ENCODE measurements at places on chromosomes 13 and 19. TPM values are rescaled to one million over a fixed set of nuclear protein-coding genes. Genes with fewer than 3 reads are reported as not detected.

DNA sequence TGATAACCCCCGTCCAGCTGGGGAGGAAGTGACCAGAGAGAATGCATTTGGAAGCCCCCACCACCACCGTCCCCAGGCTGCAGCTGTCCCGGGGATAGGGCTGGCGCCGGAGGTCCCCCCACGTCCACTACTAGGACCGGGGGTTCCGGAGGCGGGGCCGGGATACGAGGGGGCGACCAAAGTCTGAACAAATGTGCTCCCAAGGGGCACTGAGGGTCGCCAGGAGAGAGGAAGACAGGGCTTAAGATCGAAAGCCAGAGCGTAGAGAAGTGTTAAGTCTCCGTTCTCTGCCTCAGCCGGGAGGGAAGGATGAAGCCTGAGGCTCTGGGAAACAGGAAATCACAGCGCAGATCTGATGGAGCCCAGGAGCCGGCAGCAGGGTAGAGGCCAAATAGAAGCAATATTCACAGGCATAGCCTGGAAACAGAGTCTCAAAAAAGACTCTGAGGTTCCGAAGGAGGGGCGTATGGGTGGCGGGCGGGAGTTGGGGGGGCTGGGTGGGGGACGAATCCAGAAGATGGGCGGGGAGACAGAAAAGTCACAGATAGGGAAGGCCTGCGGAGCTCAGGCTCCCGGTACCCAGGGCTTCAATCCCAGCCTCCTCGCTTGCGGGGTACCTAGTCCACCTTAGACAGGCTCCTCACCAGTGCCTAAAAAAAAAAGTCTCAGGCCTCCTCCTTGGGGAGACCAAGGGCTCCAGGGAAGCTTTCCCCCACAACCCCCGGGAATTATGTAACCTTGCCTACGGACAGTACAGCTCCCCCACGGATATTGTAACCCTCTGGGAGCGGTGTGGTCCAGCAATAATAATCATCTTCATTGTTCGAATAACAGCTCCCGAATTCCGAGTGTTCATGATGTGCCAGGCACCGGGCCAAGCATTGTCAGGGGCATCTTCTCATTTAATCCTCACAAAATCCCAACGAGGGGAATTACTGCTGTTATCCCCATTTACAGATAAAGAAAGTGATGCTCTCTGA, 1.1 kb upstream of the ERF start:
- peak; percentile 3 for ATAC-seq

DNA sequence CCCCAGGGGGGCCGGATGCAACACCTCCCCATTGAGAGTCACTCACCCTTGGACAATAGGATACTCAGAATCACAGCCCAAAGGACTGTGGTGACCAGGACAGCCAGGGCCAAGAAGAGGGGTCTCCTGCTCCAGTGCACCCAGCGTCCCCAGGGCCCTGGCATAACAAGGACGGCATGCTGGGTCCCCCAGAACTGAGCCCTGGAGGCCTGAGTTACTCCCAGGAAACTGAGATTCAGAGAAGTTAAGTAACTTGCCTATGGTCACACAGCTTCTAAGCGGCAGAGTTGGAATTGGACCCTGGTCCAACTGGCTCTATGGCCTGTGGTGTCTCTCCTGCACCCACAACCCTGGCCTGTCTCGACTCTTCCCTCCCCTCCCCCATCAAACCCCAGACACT, 295 bp downstream of the CLEC4G start:
- no peak for ATAC-seq

VAV1 gene
- 7.8 TPM for total RNA-seq

- no peak for ATAC-seq
Observed at GRCh38 chr13:76455960-76456359, 430.2 kb downstream of the KCTD12 start.

GRCh38 chr13:114222461-114222968, 12.2 kb upstream of the CDC16 start:
- ATAC-seq, result peak; percentile 3

RYR1 gene
- total RNA-seq, result 1.6 TPM

GRCh38 chr13:50365408-50366391, 350.5 kb downstream of the KCNRG start:
- no peak for ATAC-seq

DNA sequence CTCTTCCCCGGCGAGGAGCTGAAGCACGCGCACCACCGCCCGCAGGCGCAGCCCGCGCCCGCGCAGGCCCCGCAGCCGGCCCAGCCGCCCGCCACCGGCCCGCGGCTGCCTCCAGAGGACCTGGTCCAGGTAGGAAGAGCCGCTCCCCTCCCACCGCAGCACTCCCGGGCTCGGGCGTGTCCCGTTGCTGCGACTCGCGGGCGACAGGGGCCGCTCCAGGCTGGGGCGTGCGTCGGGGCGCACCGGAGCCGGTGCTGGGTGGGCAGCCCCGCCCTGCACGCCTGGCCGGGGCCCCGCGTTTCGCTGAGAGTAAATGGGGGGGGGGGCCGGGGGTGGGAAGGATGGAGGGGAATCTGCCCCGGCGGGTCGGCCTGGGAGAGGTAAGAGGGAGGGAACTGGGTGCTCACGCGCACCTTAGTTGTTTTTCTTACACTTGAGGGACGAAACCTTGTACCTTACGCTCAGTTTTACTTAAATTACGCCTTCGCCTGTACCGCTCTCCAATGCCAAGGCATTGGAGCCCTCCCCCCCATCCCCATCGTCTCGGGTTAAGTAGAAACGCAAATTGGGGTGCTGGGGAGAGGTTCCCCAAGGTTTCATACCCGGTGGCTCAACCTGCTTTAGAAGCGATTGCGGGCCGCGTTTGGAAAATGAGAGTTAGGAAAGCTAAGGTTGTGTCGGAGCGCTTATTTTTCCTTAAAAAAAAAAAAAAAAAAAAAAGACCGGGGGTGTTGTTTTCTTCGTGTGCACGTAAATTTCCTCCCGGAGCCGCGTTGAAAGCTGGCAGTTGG, 850 bp downstream of the KLF5 start:
- ATAC-seq, result peak; percentile 35

ZNF317 gene
- 19.5 TPM for total RNA-seq

GRCh38 chr13:99398916-99399622, 91.9 kb upstream of the GPR183 start:
- ATAC-seq, result no peak

DNA sequence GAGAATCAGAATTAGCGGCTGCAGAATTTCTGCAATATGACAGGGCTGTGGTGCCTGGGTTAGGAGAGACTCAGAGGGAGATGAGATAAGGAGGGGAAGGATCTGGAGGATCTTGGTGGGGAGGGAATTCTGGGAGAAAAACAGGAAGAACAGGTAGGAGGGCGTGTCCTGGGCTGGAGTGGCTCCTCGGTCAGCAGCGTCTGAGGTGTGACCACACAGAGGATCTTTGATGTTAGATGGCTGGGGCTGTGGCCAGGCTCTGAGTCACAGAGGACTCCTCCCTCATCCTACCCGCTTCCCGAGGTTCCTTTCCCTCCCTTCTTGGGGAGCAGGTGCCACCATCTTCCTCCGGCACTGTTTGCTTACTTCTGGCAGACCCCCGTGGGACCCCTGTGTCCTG, 6.4 kb upstream of the KLK6 start:
- no peak for ATAC-seq

DNA sequence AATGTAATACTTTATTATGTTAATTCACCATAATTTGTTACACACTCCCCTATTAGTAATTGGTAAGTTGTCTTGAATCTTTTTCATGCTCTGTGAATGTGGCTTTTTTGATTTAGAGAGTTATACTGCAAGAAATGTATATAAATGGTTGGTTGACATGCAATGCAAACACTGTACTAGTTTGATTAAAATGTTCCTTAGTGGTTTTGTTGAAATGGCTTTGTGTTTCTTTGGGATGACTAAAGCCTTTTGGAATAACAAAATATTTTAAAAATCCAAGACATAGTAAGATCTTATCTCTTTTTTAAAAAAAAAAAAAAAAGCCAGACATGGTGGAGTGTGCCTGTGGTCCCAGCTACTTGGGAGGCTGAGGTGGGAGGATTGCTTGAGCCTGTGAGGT, 10.5 kb downstream of the LAMP1 start:
- ATAC-seq, result no peak

DNA sequence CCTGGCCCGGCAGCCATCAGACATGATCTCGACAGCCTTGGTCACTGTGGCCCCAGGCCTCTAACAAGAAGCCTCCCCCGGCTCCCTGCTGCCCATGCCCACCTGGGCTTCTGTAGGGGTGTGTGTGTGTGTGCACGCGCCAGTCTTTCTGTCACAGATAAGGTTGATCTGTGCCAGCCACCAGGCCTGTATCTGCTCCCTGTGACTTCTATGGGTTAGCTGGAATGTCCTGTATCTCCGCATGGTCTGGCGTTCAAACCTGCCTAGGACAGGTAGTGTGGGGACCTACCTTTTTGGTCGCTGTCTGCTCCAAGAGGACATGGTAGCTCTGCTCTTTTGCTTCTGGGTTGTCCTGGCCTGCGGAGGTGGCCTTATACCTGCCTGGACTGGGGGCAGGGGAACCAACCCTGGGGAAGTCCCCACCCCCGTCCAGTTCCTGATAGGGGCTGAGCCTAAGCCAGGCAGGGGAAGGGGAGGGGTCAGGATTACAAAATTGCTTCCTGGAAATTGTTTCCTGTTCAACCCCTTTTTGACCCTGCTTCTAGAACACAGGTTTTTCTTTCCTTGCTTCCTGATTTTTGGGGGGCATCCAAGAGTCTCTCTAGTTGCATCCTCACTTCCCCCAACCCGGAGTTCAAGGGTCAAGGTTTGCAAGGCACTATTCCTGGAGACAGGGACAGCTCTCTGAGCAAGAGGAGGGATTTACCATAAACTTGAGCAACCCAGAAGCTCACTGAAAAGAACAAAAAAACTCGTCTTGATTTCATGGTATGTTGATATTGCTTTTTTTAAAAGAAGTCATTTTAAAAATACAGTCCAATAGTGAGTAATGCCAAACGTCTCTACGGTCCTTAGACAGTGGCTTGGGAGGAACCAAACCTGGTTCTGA, at the start of gene LRG1:
Gene LRG1, minus strand, starts transcription at position 344 of the 889 bp plus-strand sequence. Its CDS starts 23 bp downstream, at position 321.
- peak; percentile 64 for ATAC-seq

GRCh38 chr13:75675421-75675820, 39.3 kb downstream of the LMO7 start:
- no peak for ATAC-seq

NCAN gene
- not detected for total RNA-seq

DNA sequence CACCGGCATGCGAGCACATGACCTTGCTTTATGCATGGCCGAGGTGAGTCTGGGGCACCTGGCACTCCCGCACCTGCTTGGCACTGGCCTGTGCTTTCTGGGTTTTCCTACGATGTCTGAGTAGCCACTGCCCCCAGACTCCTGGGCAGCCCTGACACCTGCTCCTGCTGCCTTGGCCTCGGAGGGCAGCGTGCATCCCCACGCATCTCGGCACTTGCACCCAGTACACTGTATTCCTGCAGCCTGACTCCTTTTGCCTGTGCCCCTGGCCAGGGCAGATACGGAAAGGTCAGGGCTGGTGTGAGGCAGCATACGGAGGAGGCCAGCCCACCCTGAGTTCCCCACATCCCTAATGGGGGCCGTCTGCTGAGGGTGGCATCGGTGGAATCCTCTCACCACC, 340.6 kb downstream of the TEX29 start:
- no peak for ATAC-seq

MYH14 gene
- 4.5 TPM for total RNA-seq

ANGPTL8 gene
- not detected for total RNA-seq

PRSS57 gene
- total RNA-seq, result not detected

TEX26 gene
- total RNA-seq, result 0.27 TPM

CEACAM6 gene
- not detected for total RNA-seq

DNA sequence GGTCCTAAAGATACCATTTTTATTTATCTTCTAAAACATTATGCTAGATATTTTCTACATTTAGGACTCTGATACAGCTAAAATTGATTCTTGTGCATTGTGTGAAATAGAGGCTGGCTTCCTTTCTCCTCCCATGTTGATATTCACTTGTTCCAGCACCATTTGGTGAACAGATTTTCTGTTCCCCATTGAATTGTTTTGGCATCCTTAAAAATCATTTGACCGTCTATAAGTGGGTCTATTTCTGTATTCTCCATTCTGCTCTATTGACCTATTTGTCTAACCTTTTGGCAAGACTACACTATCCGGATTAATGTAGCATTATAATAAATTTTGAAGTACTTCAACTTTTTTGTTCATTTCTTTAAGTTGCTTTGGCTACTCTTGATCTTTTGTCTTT, 2689.2 kb downstream of the PCDH9 start:
- no peak for ATAC-seq

GRCh38 chr19:33957804-33958203, 161.1 kb downstream of the KCTD15 start:
- ATAC-seq, result no peak

- ATAC-seq, result no peak
Observed at GRCh38 chr13:93715866-93716265, 489.3 kb downstream of the GPC6 start.

SLC25A41 gene
- 1.3 TPM for total RNA-seq

Data from gastroesophageal sphincter (tissue), 4 donors.